ENCODE measurements at places on chromosomes 13 and 19. TPM values are rescaled to one million over a fixed set of nuclear protein-coding genes. Genes with fewer than 3 reads are reported as not detected.

GRCh38 chr19:2171349-2172145, 7.8 kb downstream of the DOT1L start:
- peak; percentile 82 for DNase-seq

DNA sequence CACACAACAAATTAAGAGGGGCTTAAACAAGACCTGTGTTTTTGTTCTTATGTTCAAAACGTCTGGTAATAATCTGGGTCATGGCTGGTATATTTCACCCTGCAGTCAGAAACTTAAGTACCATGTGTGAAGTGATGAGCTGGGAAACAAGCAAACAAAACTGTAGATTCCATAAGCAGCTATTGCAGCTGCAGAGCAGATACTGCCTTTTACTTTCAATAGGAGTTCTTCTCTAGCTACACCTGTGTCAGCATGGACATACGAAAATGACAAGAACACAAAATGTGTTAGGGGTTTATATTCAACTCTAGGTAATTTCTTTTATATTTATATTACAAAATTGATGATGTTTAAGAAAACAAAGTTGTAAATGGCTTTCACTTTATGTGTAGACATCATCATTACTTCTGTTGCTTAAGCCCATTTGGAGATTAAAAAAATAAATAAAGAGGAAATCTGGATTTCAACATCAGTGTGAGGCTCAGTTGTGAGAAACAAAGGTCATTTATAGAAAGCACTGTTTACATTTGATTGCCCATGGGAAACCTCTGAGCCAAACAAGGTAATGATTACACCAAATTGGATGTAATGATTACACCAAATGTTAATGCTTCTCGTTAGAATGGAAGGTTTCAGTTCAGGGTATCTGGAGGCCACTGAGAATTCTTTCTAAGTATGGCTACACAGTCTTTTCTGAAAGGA, 451.0 kb upstream of the SLC10A2 start:
- no peak for DNase-seq

DNA sequence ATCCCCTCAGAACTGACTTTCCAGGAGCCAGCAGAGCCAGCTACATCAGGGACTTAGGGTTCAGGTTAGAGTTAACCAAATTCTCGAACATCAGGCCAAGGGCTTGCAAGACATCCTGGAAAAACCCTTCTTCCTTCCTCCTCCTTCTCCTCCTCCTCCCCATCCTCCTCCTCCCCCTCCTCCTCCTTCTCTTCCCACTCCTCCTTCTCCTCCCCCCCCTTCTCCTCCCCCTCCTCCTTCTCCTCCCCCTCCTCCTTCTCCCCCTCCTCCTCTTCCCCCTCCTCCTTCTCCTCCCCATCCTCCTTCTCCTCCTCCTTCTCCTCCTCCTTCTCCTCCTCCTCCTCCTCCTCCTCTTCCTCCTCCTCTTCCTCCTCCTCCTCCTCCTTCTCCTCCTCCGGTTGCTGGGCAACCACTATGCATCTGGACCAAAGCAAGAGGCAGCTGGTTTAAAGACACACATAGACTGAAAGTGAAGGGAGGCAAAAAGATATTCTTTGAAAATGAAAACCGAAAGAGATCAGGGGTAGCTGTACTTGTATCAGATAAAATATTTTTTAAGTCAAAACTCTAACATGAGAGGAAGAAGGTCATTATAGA, 5.9 kb upstream of the CCL25 start:
- DNase-seq, result no peak

GRCh38 chr19:57302020-57302465, 18.2 kb upstream of the ZNF543 start:
- DNase-seq, result no peak

KLK12 gene
- total RNA-seq, result not detected

IGSF23 gene
- total RNA-seq, result not detected

- DNase-seq, result no peak
Observed at GRCh38 chr19:18473706-18474087, 35.8 kb upstream of the ISYNA1 start.

C19orf73 gene
- total RNA-seq, result 2.5 TPM

ZNF792 gene
- total RNA-seq, result 9.5 TPM

ACP5 gene
- total RNA-seq, result 16.3 TPM

KRTDAP gene
- not detected for total RNA-seq

KCNK6 gene
- 6.9 TPM for total RNA-seq

GRCh38 chr19:29927944-29928625, 14.0 kb upstream of the URI1 start:
- DNase-seq, result peak; percentile 55

GRCh38 chr13:44312834-44313551, 60.6 kb upstream of the SERP2 start:
- no peak for DNase-seq

- no peak for DNase-seq
Observed at GRCh38 chr13:113804703-113805430, 45.8 kb downstream of the TMEM255B start.

ARHGAP33 gene
- 130 TPM for total RNA-seq

JUND gene
- 92.6 TPM for total RNA-seq

DNA sequence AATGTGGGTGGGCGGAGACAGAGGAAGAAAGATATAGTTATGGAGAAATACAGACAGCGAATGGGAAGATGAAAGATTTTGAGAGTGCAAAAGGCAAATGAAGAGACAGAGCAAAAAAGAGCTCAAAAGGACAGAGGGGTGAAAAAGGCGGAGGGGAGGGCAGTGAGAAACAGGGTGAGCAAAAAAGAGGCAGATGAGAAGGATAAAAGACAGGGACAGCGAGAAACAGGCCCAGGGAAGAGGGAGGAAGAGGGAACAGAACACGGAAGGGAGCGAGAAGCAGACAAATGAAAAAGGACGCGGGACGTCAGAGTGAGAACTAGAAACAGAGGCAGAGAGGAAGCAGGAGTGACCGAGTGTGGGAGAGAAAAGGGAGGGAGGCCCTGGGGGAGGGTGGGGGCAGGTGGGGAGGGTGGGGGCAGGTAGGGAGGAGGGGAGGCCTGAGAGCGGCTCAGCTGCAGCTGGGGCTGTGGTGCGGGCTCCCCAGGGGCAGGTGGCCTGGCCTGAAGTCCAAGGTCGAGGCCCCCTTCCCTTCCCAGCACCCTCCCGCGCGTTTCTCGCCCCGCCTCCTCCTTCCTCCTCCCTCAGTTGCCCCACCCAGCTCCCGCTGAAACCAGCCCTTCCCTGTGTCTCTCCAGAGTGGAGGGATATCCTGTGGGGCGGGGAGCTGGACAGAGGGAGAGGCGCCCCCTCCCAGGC, 2.9 kb downstream of the KLK1 start:
- DNase-seq, result peak; percentile 41

FUT2 gene
- total RNA-seq, result not detected

GRCh38 chr13:39531646-39532045, 71.3 kb downstream of the LHFPL6 start:
- no peak for DNase-seq

- no peak for DNase-seq
Observed at GRCh38 chr13:49571299-49572240, 13.8 kb downstream of the RCBTB1 start.

DNA sequence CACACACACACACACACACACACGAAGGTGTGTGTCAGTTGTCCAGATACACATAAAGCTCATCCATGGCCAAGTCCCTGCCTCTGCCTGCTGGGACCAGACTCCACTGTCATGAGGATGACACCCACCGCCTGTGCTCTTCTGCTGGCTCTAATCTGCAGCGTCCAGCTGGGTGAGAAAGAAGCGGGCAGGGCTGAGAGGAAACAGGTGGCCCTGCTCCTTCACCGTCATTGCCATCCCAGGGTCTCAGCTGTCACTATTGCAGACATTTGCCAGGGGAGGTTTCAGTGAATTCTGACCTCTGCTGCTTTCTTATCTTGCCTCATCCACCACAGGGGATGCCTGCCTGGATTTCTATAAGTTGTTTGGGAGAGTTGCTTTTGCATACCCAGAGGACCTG, 31.4 kb downstream of the SCGB2B2 start:
- DNase-seq, result no peak

DNA sequence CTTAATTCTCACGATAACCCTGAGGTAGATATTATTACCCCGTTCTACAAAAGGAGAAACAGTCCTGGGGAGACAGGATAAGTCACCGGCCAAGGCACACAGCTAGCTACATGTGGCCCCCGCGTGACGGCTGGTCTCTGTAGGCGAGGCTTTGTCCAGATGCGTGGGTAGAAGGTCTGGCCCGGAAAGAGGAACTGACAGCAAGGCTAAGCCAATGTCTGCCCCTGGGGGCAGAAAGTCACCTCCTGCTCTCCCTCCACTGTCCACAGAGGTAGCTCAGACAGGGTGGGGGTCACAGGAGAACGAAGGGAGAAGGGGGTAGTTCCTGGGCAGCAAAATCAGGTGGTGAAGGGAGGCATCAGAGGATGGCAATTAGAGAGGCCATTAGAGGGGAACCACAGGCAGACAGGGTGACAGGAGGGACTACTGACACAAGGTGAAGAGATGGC, 1.8 kb downstream of the APOC4 start:
- peak; percentile 75 for DNase-seq

GRCh38 chr19:29936409-29936808, 5.6 kb upstream of the URI1 start:
- DNase-seq, result no peak

DNA sequence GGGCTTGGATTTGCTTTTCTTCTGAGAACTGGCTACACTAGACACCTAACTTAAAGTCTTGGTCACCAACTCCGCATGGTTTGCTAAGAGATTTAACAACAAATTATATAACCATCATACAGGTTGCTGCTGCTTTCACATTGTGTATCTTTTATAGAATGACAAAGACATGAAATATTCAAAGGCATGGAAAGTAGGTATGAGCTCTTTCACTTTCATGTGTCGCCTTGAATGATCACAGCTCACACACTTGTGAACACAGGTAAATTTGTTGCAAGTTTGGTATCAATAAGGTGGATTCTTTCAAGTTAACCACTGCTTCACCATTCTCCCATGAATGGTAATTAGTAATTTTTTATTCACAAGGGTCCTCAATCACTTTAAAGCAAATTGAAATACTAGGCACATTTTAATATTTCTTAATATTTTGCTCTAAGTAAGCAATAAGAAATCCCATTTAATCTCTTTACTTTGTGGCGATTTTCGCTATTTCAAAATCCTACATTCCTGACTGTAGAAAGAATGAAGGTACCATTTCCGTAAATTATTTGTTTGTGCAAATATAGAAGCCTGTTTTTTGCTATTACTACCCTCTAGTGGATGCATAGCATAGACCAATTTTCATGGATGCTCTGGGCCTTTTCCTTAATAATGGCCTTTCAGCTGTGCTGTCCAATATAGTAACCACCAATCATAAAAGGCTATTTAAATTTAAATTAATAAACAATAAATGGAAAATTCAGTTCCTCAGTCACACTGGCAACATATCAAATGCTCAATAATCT, 45.5 kb upstream of the FREM2 start:
- DNase-seq, result no peak

DNA sequence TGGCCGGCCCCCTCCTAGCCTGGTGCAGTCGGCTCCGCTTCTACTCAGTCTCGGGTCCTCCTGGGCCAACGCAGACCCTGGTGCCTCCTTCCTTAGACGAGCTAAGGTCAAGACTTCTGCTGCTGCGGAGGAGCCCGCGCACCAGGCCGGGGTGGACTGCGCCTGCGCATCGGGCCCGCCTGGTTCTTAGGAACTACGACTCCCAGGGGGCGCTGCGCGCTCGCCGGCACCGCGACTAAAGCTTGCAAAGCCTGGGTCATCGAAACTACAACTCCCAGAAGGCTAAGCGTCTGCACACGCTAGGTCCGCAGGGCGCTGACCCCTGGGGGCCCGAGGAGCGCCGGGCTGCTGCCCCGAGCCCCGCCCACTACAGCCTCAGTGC, at the start of gene ZNF835:
TSS of gene ZNF835 (minus strand) at position 145 of the 382 bp plus-strand sequence. CDS start 6,559 bp downstream, outside the sequence.
- no peak for DNase-seq

GRCh38 chr19:585551-586110, 4.0 kb upstream of the HCN2 start:
- DNase-seq, result no peak

DNA sequence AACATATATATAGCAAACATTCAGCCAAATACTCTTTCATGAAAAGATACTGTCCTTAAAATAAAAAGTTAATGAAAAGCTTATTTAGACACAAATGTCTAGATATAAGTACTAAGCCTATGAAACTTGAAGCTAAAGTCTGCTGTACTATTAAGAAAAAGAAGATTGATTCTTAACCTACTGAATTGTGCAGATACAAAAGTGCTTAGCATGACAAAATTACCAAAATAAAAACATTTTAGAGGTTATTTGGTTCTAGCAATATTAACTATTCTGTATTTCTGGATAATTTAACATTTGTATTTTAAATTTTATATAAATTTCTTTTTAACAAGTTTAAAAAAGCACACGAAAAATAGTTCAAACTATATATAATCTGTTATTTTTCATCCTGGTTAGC, 8.8 kb downstream of the RNF6 start:
- no peak for DNase-seq

Measured in OCI-LY7 (cell line).